ENCODE measurements at places on chromosomes 6 and 20.

DNA sequence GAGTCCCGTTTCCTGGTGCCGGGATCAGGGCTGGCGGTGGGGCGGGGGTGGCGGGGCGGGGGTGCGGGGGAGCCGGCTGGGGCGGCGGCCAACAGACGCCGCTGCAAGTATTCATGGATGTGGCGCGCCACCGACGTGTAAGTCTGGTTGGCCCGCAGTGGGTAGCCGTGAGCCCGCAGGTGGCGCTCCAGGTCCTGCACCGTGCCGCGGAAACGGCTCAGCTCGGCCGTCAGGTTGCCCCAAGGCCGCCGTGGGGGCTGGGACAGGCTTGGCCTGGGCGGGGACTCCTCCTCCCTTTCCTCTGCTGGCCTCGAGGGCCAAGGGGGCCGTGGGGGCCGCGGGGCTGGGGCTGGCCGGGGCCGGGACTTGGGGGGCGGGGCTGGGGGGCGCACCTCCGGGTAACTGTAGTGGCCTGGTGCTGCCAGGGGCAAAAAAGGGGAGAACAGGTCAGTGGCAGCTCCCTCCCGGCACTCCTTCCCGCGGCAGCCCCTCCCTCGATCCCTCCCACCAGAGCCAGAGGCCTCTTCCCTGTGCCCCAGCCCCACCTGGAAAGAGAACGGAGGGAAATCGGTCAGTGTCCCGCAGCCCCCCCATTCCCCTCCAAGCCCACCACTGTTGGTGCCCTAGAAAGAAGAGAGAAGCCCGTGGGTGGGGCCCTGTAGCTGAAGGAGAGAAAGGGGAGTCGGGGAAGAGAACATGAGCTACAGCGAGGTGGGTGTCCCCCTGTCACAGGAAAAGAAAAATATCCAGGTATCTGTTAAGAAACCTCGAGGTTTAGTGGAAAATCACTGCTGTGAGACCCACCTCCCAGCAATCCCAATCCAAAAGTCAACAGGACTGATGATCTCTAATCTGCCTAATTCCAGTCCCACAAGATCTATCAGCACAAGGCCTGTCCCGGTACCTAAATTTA is 21.3 kb downstream of the TNXB start:
- DNase-seq = peak; percentile 35

DNA sequence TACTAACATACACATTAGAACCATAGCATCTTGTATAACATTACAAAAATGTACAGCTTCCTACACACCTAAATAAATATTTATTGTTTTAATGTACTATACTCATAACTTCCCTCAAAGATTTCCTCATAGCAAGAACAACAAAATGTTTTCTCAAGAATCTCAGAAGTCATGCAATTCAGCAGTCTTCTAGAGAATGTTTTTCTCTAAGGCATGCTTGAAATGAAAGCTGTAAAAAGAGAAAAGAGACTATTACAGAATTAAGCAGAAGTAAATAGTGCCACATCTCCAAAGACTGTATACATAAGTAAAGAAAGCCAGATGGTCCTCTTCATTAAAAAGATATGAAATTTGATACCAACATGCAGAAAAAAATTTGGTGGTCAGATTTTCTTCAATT is 672.2 kb downstream of the EPM2A start:
- no peak for DNase-seq

DNA sequence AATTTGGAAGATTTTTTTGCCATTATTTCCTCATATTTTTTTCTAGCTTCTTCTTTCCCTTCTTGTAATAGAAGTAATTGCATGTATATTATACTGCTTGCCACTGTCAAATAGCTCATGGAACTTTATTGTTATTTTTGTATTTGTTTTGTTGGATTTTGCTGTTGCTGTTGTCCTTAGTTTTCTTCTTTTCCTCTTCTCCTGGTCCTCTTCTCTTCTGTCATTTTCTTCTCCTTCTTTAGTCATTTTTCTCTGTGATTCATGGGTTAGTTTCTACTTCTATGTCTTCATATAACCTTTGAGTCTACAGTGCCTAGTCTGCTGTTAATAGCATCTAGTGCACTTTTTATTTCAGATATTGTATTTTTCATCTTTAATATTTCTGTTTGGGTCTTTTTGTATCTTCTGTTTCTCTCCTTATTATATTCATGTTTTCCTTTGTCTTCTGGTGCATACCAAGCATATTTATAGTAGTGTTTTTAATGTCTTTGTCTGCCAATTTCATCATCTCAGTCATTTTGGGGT is 226.2 kb downstream of the HIVEP2 start:
- no peak for DNase-seq

- no peak for DNase-seq
Observed at GRCh38 chr20:52171025-52171424, 20.6 kb downstream of the ZFP64 start.

- DNase-seq = no peak
Observed at GRCh38 chr20:18390201-18390600, 76.6 kb downstream of the DZANK1 start.

- no peak for DNase-seq
Observed at GRCh38 chr6:93918258-93918657, 498.9 kb upstream of the EPHA7 start.

GRCh38 chr6:146878952-146879340 is 280.2 kb downstream of the ADGB start:
- no peak for DNase-seq

DNA sequence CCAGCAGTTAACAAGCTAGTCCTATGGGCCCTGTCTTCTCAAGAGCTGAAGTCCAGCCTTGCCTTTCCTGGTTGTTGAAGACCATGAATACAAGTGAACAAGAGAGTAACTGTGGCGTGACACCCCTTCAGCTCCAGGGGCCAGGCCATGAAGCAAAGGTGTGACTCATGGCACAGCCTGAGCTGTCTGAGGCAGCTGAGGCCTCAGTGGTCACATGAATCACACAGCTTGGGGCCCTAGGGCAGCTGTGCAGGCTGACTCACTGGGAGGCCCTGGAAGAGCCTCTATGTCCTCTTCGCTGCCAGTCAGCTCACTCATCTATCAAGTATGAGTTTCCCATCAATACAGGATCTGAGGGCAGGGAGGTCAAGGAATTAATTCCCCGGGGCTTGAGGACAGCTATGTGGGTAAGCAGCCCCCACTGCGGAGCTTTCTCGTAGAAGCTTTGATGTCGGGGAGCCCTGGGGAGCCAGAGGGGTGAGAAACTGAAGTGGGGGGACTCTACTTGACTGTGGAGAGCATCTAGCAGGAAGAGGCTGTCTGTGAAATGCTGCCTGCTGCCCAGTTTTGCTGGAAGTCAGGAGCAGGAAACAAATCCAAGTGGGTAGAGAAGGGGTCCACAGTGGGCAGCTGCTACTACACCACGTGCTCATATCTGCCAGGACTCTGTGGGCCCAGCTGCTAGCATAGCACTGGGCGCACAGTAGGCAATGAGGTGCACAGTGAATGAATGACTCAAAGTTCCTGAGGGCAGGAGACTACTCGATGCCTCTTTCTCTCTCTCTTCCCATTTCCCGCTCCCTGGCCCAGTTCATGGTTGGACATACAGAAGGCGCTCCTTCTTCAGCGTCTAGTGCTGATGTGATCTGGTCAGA is 13.7 kb upstream of the FAM83C start:
- DNase-seq = no peak

GRCh38 chr6:74713941-74714340 is 491.9 kb downstream of the COL12A1 start:
- DNase-seq = no peak

- no peak for DNase-seq
Observed at GRCh38 chr6:104633125-104633524, 226.6 kb downstream of the HACE1 start.

DNA sequence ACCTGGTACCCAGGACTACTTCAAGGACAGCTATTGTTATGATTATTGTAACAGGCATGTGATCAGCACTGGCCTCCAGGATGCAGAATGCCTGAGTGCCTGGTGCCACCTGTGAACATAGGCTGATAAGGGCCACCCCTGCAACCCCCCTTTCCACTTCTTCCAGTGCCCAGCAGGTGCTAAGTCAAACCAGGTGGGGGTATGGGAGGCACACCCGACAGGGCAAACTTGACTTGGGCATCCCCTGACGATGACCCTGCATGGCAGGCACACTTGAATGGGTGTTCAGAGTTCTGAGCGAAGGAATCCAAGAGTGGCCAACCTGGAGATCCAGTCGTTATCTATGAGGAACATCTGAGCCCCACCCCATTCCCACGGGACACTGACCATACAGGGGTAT is 3.4 kb downstream of the ADA start:
- no peak for DNase-seq

DNA sequence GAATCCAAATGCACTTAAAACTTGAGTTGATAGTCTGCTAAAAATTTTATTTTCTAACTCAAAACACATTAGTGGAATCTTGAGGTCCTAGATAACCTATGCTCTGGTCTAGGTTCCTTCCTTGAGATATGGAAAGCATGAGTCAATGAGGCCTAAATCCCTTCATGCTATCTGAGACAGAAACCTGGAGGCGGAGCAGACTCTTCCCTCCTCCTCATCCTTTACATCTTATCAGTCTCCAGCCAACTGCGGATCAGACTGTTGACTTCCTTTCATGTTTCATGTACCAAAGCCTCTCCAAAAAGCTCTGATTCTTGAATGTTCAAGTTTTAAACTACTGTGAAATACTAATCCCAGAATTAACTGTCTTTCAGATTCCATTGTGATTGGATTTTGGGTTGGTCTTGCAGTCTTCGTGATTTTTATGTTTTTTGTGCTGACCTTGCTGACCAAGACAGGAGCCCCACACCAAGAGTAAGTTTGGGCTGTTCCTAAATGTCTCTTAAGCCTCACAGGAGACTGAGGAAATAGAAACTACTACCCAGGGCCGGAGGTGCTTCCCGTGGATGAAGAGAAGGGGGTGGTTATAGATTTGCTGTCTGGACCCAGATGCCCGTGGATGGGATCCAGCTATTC is 29.1 kb downstream of the MRAP2 start:
- no peak for DNase-seq

DNA sequence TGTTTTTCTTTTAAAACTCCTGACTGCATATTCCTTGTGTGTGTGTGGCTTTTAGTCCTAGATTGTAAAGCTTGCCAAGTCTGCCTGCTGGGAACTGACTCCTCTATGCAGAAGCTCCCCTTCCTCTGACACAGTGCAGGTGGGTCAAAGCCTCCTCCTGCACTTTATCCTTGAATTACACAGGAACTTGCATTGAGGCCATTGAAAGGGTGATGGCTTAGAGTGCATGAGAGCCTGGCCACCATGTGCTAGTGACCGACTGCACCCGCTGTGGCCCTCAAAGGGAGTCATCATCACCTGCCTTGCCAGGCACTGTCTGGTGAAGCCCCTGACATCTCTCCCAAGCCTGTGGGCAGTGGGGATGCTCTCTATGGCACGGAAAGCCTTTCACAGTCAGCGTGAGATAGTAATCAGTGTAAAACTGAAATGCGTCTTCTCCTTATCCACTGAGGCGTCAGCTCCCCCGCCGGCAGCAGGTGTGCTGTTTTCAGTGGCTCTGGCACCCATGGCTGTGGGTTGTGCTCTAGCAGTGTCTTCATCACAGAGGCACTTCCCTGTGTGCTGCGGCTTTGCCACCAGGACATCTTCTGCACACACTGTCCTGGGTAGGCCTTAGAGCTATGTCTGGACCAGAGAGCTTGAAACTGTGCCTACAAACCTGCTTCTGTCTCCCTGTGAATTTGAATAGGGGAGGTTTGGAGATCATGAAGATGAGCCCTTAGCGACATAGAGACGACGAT is 87.9 kb downstream of the THBS2 start:
- no peak for DNase-seq

GRCh38 chr20:36562724-36563123 is 10.7 kb upstream of the TGIF2 start:
- DNase-seq = no peak

DNA sequence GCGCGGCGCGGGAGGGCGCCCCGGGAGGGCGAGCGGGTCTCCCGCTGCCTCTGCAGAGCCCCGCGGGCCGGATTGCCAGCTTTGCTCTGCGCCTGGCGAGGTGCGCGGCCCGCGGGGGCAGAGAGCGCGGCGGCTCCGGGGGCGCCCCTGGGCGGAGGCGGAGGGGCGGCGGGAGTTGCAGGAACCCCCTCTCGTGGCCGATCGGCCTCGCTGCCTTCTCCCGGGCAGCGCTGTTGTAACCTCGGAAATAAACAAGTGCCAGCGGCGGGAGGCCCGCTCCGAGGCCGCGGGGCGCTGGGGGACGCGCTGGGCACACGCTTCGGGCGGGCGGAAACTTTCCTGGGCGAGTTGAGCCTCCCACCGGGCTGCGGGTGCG is 1.2 kb downstream of the CDH4 start:
- DNase-seq = no peak

DNA sequence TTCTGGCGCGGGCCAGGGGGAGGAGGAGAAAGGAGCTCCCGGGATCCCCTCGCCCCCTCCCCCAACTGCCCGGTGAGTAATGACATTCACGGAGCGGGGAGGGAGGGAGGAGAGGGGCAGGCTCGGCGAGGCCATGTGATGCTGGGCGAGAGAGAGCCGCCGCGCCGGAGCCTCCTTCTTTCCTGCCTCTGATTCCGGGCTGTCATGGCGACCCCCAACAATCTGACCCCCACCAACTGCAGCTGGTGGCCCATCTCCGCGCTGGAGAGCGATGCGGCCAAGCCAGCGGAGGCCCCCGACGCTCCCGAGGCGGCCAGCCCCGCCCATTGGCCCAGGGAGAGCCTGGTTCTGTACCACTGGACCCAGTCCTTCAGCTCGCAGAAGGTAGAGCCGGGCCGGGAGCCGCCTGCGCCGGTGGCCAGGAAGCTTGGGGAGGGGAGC is at the start of gene GDAP1L1:
GDAP1L1 (plus strand) TSS at position 178 of the 441 bp plus-strand sequence; CDS start at position 205, 27 bp downstream.
- peak; percentile 53 for DNase-seq

DNA sequence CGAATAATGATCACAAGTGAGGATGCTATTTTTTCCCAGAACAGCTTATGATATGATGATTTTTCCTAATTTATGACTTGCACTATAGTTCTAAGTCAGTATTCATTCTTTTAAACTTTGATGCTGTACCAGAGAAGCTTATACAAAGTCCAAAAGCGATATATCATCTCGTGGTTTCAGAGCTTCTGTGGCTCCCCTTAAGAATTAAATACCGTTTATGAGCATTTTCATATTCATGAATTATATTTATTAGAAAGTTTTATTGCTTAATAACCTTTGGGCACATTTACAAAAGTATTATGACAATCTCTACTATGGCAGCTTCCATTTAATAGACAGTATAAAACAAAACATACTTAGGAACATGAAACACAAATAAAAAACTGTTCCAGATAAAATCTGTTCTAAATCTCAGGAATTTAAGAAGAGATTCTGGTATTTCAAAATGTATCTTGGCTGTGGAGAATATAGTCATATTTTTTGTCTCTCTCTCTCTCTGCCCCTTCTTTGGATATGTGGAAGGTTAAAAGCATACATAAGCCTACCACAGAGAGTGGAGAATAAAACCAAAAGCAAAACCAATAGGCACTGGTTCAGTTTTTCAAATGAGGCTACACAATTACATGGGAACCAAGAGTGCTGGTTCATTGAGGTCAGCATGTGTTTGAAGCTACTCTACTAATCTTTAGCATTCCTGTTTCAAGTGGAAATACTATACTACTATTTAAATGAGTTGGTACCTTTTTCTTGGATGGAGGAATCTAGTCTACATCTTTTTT is 884.5 kb upstream of the GJE1 start:
- DNase-seq = no peak

GRCh38 chr6:72464791-72465691 is 156.8 kb upstream of the KCNQ5 start:
- DNase-seq = no peak

GRCh38 chr6:167676000-167676665 is 150.6 kb upstream of the AFDN start:
- no peak for DNase-seq

- DNase-seq = no peak
Observed at GRCh38 chr20:63534427-63534830, 2.7 kb downstream of the PTK6 start.
